Cerebellar nuclear complex (tissue), 1 donor: ENCODE measurements at places on chromosomes 7 and 10.

- DNase-seq: no peak
Observed at GRCh38 chr7:25384788-25385505, 156.7 kb upstream of the NPVF start.

DNA sequence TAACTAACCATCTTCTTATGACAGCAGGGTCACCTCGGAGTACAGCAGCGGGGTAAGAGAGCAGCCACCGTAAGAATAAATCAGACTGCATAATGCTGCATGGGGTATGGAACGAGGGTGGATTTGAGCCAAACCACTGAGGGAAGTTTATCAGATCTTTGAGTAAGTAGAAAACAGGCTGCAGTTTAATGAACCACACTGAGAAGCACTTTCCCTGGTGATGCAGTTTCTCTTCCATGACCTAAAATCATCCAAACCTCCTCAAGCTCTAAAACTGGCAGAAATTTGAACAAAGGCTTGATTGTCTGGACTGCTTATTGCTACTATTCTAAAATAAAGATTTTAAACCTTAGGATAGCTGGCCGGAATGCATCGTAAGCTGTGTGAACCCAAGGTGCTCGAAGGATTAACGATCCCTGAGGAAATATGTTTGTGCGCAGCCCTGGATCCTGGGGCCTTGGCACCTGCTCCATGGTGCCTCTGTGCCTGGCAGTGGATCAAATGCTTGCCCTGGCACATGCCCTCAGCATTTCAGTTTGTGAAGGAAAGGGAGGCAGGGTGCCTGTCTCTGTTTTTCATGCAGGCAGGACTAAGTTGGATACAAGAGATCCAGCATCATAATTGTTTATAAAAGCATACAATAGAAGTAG, 322.7 kb downstream of the LHFPL3 start:
- DNase-seq: no peak

DNA sequence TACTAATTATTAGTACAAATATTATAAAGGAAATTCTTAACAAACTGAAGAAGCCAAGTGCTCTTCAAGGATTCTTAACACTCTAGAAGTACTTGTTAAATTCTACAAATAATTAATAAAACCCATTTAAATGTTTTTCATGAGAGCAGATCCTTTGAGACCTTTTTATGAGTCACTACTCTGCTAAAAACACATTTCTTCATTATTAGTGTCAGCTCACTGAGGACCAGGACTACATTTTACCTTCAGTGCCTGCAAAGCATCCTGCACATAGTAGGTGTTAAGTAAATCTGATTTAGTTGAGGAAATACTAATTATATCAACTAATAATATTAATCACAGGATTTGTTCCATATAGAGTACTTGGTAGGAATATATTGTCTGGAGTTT, 273.6 kb downstream of the PHTF2 start:
- no peak for DNase-seq

DNA sequence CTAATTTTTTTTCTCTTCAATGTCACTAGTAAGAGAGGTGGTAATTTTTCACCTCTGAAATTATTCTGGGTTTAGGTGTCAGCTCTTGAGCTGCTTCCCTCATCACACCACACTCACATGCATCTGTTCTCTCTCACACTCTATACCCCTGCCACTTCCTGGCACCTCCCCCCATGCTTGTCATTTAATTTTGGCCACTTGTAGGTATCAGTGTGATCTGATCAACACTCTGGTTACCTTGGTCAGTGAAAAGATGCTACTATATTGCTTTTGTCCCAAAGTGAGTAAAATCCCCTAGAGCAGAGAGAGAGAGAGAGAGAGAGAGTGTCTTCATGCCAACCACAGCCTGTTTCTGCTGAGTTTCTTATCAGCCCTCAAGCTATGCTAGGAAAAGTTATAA, 42.5 kb downstream of the STK17A start:
- no peak for DNase-seq

DNA sequence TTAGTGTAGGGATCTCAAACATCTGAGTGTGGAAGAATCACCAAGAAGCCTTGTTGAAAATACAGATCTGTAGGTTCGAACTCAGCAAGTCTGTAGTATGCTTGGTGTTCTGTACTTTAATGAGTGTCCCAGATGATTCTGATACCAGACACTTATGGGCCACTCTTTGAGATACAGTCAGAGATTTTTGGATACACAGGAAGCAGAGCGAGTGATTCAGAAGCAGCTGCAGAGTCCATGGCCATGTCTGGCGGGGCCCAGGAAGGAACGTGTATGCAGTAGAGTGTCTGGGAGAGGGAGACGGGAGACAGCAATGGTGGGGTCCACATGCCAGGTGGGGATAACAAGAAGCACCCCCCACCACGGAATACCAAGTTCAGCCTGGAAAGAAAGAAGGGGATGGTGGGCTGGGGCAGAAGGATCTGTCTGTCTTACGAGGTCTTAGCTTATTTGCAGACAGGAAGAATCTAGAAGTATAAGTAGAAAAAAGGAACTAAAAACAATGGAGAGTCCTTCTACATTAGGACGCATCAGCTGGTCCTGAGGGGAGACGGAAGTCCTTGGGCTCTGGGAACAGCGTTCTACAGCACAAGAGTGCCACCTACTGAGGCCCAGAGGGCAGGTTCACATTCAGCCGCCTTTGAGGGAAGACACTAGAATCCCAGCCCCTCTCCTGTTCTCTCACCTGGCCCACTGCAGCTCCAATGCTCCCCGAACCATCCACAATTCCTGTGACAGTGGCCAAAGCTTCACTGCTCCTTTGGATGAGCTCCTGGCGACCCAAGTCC, 55.4 kb downstream of the SLC37A3 start:
- no peak for DNase-seq

GRCh38 chr7:24652251-24652939, 79.1 kb downstream of the PALS2 start:
- DNase-seq: no peak

GRCh38 chr7:871900-872537, 4.3 kb upstream of the GET4 start:
- DNase-seq: no peak
